DMS 273 treated with DMSO at 0.1 percent for 48 hours (cell line): ENCODE measurements at places on chromosomes 1 and 21.
A peak's percentile ranks its signal among the peaks of the same experiment; 100 is the strongest.

GRCh38 chr1:18854331-18855025 lies 5.0 kb downstream of the TAS1R2 start:
- no peak for DNase-seq

DNA sequence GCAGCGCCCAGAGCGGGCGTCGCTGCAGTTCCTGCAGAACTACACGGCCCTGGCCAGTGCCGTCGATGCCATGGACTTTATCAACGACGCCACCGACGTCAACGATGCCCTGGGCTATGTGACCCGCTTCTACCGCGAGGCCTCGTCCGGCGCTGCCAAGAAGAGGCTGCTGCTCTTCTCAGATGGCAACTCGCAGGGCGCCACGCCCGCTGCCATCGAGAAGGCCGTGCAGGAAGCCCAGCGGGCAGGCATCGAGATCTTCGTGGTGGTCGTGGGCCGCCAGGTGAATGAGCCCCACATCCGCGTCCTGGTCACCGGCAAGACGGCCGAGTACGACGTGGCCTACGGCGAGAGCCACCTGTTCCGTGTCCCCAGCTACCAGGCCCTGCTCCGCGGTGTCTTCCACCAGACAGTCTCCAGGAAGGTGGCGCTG lies 22.0 kb downstream of the COL6A1 start:
- DNase-seq, result no peak

DNA sequence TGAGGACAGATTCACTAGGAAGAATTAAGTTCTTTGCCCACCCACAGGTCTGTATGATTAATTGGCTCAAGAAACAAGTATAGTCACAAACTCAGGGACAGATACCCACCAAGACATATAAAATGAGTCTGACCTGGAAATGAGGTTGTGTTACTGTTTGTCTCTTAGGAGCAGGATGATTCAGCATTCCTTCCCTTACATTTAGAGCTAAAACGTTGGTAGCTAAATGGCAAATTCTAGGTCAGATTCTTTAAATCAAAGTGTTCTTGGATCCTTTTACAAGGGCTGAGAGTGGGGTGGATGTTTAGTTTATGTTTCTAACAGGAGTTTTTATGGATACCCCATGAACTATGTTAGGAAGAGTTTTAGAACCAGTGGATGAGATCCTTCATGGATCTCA lies 4.7 kb downstream of the RIMKLA start:
- DNase-seq, result no peak

- no peak for DNase-seq
Measured at GRCh38 chr1:19009882-19010321, 53.4 kb upstream of the IFFO2 start.

DNA sequence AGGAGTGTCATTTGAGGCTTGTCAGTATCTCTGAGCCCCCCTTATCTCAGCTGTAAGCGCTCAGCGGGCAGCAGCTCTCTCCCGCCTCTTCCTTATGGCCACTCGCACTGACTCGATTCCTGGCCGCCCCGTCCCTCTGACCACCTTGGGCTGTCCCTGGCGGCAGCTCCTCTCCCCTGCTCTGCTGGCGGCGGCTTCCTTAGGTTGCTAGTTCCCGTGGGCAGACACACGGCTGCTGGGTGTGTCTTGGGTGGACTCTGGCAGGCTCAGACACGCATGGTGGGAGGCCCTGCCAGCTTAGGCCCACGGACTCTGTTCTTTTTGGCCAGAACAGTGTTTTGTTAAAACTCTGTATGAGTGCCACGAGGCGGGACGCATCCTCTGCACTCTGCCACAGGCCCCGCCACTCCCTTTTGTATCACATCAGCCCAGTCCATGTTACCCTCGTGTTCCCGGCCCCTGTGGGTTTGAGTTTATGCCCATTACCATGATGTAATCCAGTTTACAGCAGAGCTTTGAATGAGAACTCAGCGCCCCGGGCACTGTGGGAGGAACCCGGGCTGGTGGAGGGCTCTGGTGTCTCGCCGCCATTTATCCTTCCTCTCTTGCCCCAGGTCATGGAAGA lies 45.9 kb downstream of the COQ8A start:
- no peak for DNase-seq

DNA sequence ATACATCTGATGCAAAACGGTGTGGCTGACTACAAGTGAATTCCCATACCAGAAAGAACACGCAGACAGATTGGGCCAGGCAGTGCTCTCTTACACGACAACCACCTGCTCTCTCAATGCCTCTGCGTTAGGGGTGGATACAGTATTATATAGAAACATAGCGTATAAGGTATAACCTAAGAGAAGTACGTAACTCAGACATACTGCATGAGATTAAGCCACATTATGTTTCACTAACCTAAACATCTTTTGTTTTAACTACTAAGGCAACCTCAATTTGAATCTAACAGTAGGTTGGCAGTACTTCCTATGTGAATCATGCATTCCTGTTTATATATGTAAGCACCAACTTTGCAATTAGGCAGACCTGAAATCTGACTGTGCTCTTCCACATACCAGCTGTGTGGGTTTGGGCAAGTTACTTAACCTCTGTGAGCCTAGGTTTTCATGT lies 58.1 kb upstream of the COA6 start:
- DNase-seq, result no peak

DNA sequence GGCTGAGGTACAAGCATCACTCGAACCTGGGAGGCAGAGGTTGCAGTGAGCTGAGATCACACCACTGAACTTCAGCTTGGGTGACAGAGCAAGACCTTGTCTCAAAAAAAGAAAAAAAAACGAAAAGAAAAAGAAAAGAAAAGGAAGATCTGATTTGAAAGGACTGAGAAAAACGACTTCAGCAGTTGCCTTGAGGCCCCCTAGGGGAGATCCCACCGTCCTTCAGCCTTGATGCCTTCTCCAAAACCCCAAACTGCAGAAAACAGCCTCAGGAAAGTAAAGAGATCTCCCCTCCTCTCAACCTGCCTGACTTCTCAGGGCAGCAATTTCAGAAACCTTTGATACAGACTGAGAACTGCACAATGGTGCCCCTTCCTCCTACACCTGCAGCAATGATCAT lies 50.9 kb upstream of the BCAR3 start:
- no peak for DNase-seq

GRCh38 chr21:14591882-14592281 lies 45.8 kb upstream of the SAMSN1 start:
- no peak for DNase-seq

DNA sequence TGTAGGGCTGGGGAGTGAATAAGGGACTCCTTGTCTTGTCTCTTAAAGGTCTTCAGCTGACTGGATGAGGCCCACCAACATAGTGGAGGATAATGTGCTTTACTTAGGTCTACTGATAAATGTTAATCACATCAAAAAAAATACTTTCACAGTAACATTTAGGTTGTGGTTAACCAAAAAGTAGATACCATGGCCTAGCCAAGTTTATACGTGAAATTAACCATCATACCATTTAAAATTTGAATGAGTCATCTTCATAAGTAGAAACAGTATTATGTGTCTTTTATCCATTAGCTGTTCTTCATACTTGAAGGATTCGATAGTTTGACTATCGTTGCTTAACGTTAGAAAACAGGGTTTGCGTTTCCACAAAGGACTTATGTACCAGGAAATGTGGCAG lies 80.9 kb downstream of the MTR start:
- DNase-seq, result no peak

- DNase-seq, result no peak
Measured at GRCh38 chr1:201495551-201496295, 11.2 kb downstream of the CSRP1 start.

DNA sequence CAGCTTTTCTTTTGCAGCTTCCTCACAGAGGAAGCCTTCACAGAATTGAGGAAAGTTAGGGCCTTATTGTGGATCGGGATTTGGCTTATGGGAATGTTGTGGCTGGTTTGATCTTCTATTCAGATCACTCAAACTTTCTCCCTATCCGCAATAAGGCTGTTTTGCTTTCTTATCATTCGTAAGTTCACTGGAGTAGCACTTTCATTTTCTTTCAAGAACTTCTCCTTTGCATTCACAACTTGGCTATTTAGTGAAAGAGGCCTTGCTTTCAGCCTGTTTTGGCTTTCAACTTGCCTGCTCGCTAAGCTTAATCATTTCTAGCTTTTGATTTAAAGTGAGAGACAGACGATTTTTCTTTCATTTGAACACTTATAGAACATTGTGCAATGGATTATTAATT lies 181.9 kb upstream of the B3GALT2 start:
- DNase-seq, result no peak

DNA sequence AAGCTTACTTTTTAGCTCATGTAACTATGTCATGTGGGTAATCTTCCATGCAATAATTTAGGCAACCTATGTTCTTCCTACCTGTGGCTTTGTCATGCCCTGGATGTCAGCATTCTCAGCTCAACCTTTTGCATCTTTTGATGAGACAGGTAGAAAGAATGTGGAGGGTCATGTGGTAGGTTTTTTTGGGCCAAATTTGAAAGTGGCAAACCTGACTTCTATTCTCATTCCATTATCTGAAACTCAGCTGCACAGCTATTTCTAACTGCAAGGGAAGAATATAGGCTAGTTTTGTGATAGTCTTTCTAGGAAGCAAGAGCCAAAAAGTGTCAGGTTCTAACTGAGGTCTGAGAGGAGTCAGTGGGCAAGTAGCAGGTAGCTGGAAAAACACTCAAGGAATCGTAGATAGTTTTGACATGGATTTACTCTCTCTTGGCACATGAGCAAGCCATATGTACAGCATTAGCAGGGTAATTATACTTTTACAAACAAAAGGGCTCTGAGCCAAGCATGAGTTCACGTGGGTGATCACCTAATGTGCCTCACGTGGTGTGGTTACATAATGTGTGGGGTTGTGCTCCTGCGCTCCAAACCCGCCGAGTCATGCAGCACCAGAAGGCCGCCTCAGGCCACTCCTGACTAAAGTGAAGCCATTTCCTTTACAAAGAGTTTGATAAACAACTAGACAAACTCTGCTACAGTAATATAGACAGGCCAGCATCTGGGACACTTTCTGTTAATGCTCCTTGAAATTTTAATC lies 1013.8 kb downstream of the PLA2G4A start:
- peak; percentile 97 for DNase-seq

- DNase-seq, result no peak
Measured at GRCh38 chr1:227797144-227797543, 18.3 kb upstream of the PRSS38 start.

GRCh38 chr1:9865724-9866123 lies 42.0 kb upstream of the CLSTN1 start:
- DNase-seq, result no peak

DNA sequence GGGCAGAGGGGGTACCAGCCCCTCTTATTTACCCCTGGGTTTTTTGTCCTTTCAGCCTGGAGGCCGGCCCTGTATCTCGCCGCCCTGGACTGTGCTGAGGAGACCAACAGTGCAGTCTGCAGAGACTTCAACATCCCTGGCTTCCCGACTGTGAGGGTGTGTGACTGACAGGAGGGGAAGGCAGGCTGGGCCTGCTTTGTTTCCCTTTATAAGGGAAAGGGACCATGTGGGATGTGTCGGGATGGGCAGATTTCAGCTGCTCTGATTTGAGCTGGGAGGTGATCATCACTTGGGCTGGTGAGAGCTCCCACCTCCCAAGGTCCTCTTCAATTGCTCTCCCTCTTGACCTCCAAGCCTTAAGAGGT lies 11.7 kb downstream of the QSOX1 start:
- no peak for DNase-seq

GRCh38 chr21:36790616-36791015 lies 91.7 kb downstream of the SIM2 start:
- DNase-seq, result no peak

DNA sequence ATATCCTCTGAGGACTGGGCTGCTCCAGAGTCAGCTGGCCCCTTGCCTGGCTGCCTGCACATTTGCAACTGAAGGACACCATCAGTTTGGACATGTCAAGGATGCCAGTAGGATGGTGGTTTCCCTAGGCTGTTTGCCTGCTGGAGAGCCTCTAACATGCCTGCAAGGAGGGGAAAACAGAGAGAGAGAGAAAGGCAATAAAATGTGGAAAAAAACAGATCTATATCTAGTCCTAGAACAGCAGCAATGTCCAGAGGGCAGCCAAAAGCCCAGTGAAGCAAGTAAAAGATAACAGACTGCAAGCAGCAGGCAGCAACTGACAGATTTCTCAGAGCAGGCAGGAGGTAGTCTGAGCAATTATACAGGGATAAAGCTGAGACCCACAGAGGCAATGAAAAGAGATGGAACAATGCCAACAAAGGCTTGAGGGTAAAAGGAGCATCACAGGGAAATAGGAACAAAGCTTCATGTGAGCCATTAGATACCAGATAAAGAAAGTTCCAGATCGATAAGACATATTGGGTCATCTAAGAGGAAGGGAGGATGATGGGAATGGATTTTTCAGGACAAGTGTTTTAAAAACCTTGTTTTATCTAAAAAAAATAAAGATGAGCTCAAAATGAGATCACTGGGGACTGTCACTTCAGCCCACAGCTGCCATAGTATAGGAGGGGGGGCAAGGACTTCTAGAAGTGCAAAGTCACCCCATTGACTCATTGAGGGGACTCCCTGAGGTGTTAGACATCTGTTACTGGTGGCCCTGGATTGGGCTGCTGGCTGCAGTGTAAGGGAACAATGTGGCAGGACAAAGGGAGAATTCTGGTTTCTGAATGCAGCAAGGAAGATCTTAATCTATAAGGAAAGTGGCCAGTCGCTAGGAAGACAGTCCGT lies 38.6 kb upstream of the GADD45A start:
- DNase-seq, result peak; percentile 98

- no peak for DNase-seq
Measured at GRCh38 chr1:227766015-227766634, 30.9 kb downstream of the SNAP47 start.

DNA sequence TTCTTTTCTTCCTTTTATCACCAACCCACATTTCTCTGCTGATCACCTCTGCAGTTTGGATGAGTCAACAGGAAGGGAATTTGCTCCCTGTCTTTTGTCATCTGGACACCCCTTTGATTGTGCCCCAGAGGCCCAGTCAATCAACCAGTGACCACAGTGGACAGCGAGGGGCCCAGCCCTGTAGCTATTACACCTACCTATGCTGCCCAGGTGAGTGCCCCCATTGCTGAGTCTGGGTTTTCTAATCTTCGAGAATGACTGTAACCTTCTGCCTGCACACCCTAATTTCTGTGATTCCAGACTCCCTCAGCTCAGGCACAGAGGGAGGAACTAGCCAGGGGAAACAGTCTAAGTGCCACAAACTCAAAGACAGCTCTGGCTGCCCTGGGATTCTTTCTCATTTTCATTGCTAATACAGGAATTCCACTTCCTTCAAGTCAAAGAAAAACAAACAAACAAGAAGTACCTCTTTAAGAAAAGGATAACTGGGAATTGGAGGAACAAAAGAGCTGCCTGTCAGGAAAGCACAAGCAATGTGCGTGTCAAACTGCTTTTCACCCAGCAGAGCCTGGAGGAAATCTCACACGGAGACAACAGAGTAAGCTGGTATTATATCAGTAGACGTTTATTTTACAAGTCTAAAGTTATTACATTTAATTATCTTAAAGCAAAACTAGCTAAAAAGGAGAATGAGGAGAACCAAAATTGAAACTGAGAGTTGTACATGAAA lies 311.1 kb downstream of the AJAP1 start:
- no peak for DNase-seq

GRCh38 chr1:26826261-26827105 lies at the start of gene ZDHHC18:
ZDHHC18 (plus strand) TSS chr1:26826688; CDS start chr1:26826805, 117 bp downstream.
- no peak for DNase-seq
